Stimulated activated naive CD4-positive, alpha-beta T cell treated with Interleukin-2 at 50 U/mL for 16 hours (primary cell): ENCODE measurements at places on chromosomes 4 and X.

DNA sequence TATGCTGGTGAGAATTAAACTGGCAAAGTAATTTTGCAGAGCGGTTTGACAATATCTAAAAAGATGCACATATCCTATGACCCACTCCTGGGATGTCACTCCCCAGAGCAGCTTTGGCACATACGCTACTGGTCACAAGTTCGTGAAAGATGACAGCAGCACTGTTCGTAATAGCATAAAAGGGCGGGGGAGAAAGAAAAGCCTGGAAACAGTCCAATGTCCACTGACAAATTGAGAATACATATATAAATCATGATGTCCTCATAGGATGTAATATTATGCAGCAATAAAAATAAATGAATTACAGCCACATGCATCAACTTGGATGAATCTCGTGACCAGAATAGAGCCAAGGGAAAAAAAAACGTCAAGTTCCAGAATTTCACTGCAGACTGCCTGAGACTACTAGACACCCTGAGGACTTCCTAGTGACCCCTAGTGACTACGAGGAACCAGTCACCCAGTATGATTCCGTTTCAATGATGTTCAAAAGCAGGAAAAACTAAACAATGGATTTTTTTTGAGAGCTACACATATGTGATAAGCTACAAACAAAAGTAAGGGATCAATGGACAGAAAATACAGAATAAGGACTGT lies 1.8 kb downstream of the PCSK1N start:
- no peak for DNase-seq

- no peak for DNase-seq
These were observed 11.4 kb downstream of the RNF150 start for GRCh38 chr4:141121768-141122454.

DNA sequence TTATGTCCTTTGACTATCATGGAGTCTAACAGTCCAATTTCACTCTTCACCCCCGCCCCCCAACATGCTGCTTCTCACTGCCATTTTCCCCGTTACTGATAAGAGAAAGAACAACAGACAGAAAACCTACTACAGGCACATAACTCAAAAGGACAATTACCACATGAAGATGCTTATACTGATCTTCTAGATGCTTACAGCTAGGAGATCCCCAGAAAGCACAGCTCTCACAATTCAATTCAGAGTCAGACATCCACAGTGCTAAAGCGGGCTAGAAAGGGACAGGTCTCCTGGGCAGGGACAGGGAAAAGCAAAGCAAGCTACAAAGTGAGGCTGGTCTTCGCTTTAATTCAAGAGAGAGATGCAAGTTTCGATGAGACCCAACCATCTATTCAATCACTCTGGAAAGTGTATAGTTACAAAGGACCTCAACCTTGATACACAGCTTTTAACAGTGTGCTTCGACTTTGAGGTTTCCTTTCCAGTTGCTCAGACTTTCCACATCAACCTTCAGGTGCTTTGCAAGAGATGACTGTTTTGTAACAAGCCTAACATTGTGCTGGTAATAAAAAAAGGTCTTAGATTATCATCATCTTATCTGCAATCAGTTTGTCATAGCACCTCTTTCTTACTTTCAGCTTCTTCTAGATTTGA lies 60.9 kb downstream of the LEF1 start:
- DNase-seq = peak; percentile 24

GRCh38 chr4:31053451-31053850 lies 333.3 kb downstream of the PCDH7 start:
- DNase-seq = no peak

- DNase-seq = no peak
These were observed 263.7 kb upstream of the UGT8 start for GRCh38 chr4:114334884-114335330.

GRCh38 chrX:103883533-103883932 lies 51.5 kb upstream of the RAB9B start:
- no peak for DNase-seq

GRCh38 chr4:148998719-148999118 lies 556.5 kb upstream of the NR3C2 start:
- DNase-seq = no peak

DNA sequence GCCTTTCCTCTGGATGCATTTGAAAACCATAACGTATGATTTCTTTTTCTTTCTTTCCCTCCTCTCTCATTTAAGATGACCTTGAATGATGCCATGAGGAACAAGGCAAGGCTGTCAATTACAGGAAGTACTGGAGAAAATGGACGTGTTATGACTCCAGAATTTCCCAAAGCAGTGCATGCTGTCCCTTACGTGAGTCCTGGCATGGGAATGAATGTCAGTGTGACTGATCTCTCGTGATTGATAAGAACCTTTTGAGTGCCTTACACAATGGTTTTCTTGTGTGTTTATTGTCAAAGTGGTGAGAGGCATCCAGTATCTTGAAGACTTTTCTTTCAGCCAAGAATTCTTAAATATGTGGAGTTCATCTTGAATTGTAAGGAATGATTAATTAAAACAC lies 142.8 kb downstream of the GRIA2 start:
- DNase-seq = no peak

DNA sequence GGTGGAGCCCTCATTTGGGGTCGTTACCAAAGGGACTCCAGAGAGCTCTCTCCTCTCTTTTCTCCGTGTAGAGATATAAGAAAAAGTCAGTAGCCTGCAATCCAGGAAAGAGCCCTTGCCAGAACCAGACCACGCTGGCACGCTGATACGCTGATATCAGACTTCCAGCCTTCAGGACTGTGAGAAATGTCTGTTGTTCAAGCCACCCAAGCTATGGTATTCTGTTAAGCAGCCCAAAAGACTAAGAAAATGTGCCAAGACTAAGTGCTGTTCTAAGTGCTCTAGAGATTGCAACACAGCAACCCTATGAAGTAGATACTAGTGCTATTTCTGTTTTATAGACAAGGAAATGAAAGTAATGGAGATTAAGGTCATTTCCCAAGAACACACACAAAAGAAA lies 205.7 kb downstream of the CAMK2D start:
- DNase-seq = no peak

DNA sequence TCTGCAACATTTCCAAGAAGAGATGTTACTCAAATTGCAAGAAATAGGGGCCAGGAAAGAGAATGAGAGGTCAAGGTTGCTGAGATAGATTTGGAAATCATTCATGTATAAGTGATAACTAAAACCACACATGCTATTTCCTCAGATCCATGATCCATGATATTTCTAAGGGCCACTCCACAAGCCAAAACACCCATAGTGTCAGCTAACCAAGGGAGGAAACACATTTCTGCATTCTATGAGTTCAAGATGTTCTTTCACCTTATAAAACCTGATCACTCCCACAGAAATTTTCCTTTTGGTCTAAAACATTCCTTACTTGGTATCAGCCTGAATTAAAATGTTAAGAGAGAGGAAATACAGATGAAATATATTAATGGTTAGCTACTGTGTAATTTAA lies 47.2 kb downstream of the TBCK start:
- DNase-seq = no peak

GRCh38 chrX:25017667-25018247 lies 2.0 kb upstream of the ARX start:
- DNase-seq = no peak

- no peak for DNase-seq
These were observed at the start of gene ATOH1 for GRCh38 chr4:93828332-93828994. Gene ATOH1 (plus strand): TSS chr4:93828753. CDS start chr4:93828927, 174 bp downstream.

DNA sequence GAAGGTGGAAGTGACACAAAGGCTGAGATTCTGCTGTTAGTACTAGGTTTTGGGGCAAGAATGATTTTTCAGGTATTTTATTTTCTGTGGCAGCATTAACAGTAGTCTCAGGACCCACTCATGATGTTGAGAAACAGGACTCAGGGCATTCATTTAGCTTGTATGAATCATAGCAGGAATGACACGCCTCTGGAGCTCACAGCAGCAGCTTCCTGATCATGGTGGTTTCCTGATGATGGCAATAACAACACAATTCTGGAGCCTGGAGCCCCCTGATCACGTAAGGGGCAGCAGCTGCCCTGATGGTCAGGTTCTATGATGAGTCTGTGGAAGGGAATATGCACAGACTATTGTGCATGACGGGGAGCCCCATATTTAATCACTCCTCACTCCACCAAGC lies 47.0 kb downstream of the TASL start:
- DNase-seq = no peak

DNA sequence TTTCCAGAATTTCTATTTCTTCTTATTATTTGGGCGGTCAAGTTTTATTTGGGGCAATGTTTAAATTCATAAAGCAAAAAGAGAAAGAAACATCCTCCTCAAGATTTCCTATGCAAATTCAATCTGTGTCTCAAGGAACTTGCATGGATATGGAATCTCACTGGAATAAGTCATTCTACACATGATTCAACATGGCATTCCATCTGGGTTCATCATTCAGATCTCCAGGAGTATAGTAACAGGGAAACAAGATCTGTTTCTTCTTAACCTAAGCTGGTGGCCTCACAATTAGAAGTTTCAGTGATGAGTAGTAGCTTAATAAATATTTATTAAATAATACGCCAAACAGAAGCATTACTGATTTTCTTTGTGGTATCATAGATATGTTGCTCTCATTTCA lies 19.8 kb downstream of the KLHL34 start:
- no peak for DNase-seq

GRCh38 chr4:32025851-32026459 lies 1305.8 kb downstream of the PCDH7 start:
- no peak for DNase-seq

DNA sequence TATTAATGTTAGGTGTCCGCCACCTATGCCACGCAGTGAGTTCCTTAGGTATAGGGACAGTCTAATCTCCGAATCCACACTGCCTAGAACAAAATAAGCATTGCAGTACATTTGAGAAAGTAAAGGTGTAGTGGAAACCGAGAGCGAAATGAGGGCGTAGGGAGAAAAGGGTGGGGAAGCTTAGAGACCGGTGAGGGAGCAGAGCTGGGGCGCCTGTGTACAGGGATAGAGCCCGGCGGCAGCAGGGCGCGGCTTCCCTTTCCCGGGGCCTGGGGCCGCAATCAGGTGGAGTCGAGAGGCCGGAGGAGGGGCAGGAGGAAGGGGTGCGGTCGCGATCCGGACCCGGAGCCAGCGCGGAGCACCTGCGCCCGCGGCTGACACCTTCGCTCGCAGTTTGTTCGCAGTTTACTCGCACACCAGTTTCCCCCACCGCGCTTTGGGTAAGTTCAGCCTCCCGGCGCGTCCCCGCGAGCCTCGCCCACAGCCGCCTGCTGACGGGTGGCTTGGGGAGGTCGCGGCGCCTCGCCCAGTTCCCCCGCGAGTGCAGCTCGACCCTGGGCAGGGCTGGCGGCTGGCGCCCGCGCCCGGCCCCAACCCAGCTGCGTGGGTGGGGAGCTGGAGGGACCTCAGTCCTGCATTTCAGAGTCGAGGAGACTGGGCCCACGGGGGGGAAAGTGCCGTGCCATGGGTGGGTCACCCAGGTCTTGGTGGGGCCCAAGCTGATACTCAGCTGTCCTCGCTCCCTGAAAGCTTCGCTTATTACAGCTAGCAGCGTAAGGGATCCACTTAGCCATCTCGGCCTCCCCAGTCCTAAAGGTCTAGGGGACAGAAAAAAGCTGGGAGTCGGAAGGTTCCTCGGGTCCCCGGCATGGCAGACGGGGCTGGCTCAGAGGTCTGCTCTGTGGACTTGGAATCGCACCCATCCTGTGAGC lies at the start of gene ANXA3:
TSS of gene ANXA3 (plus strand) at position 351 of the 932 bp plus-strand sequence. CDS start 2,704 bp downstream, outside the sequence.
- DNase-seq = no peak
